ENCODE measurements at places on chromosomes 1 and 21.

- no peak for DNase-seq
These were observed 58.2 kb downstream of the NFASC start for GRCh38 chr1:204928671-204929486.

DNA sequence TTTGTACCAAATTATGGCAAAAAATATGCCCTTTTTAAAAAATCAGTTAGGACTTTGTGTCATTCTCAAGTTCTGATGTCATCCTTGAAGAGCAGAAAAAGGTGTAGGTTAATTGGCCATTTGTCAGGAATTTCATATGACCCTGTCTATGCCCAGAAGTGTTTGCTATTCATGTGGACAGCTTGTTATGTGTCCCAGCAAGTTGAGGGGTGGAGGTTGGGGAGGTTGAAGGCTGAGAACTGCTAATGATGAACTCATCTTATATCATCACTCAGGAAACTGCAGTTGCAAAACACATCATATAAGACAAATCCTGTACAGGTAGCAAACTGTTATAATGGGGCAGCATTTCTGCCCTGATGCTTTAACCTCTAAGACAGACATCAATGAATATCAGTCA is 106.5 kb downstream of the PHTF1 start:
- no peak for DNase-seq

DNA sequence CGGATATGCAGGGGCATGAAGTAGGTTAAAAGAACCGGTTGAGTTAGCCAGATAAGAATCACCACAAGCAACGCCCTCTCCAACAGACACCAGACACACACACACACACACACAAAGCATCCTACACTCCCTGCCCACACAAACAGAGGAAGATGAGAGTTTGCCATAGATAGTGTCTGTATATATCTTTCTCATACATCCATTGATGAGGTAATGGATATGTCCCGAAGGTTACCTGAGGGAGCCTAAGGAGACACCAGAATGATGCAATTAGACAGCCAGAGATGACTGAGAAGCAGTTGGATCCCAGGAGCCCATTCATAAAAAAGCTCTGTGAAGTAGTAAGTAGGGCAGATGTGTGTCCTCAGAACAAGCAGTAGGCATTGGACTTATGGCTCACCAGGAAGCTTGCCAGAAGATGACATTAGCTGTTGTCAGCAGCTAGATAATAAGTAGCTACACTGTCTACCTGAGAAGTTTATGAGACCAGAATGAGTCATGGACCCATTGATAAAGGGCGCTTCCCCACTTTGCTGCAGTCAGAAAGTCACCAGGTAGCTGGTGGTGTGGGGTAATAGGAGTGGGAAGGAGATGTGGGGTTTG is 247.0 kb downstream of the KCNT2 start:
- no peak for DNase-seq

GRCh38 chr1:9149151-9149550 is 20.2 kb upstream of the GPR157 start:
- DNase-seq: no peak

DNA sequence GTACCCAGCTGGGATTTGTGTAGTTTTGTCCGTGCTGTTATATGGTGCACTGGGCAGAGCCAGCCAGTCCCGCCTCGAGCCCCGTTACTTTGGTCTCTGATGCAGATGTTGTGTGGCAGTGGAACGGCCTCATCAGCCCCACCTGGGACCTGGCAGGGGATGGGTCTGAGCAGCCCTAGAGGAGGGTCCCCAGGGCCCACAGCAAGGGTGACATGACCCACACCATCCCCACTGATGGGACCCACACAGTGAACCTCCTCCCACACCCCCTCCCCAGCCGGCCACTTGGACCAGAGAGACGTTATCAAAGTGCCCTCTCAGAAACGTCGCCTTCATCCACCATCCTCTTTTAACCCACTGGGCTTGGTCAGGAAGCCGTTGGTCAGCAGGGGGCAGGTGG is 42.0 kb upstream of the PCBP3 start:
- DNase-seq: no peak

- no peak for DNase-seq
These were observed 72.2 kb downstream of the PHTF1 start for GRCh38 chr1:113686891-113687618.

DNA sequence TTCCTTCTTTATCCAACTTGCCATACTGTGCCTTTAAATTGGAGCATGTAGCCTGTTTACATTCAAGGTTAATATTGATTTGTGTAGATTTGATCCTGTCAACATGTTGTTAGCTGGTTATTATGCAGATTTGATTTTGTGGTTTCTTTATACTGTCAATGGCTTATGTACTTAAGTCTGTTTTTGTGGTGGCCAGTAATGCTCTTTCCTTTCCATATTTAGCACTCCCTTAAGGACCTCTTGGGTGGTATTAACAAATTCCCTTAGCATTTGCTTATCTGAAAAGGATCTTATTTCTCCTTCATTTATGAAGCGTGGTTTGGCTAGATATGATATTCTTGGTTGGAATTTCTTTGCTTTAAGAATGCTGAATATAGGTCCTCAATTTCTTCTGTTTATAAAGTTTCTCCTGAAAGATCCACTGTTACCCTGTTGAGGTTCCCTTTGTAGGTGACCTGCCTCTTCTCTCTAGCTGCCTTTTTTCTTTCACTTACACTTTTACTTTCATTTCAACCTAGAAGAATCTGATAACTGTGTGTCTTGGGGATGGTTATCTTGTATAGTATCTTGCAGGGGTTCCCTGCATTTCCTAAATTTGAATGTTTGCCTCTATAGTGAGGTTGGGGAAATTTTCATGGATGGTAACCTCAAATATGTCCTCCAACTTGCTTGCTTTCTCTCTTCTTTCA is 86.9 kb upstream of the NEGR1 start:
- DNase-seq: no peak

DNA sequence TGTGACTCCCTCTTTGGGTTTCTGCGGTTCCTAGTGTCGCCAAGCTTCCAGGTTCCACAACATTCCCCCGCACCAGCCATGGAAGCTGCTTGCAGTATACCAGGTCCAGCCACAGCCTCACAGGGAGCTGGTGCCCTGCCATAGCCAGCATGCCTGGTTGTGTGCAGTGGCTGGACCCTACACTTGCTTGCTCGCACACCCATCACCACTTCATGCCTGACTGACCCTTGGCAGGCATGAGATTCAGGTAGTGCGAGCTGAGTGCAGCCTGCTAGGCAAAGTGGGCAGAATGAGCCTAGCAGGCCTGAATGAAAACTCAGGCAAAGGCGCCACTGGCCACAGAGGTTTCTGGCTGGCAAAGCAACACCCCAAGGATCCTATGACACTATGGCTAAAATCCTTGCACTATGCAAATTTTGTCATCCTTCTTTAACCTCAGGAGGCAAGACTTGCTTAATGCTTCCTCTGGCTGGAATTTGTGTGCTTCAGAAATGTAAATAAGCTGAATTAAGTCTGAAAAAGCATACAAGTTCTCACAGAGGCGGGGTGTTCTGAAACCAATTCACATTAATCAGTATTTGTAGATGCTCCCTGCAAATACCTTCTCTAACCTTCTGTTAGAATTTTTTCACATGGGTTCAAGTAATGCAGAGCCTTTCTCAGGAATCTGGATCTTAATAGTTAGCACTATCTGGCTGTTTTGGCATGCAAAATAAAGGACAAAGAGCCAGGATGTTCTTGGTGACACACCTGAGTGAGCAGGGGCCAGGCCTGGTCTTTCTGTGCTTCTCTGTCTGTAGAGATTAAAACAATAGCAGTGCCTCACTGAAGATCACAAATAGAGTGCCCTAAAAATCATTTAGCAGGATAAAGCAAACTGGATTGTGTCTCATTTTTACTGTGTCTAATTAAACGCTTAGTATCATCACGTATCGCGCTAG is 256.9 kb downstream of the GPATCH2 start:
- DNase-seq: no peak

GRCh38 chr1:6511056-6511455 is 19.6 kb upstream of the PLEKHG5 start:
- no peak for DNase-seq

GRCh38 chr21:44958471-44959191 is 18.8 kb downstream of the SLX9 start:
- DNase-seq: peak; percentile 83

DNA sequence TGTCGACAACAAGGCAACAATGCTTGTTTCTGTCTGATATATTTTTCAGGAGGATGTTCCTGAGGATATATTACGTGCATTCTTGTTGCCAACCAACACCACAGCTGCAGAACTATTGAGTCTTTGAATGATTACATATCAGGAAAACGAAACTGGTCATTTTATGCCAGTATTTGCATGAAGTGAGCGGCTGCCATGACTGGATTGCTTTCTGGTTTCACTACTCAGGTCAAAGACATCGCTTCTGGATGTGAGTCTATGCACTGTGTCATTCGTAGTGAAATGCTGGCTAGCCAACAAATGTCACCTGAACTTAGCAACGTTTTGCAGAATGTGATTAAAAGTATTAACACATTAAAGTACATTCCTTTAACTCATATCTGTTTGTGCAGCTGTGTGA is 35.8 kb upstream of the OLFM3 start:
- no peak for DNase-seq

GRCh38 chr1:171984850-171985485 is 143.7 kb downstream of the DNM3 start:
- DNase-seq: no peak

GRCh38 chr1:11473491-11474034 is 5.4 kb upstream of the DISP3 start:
- no peak for DNase-seq

- DNase-seq: no peak
These were observed 2.8 kb upstream of the IGSF8 start for GRCh38 chr1:160101037-160101716.

DNA sequence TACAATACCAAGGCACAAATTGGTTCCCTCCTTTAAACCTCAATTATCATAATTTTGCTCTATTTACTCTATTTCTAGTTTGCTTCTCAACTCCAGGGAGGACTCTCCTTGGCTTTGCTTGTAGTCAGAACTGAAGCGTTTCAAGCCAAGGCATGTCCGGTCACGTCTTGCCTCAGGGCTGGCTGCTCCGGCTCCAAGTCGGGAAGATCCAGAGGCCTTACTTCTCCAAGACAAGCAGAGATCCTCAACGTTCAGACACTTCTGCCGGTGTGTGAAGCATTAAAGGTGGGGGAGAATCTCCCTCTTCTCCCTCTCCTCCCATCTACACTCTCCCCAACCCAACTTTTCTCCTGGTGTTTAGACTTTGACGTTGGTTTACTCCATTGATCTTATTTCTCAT is 7.2 kb upstream of the HHAT start:
- DNase-seq: no peak

DNA sequence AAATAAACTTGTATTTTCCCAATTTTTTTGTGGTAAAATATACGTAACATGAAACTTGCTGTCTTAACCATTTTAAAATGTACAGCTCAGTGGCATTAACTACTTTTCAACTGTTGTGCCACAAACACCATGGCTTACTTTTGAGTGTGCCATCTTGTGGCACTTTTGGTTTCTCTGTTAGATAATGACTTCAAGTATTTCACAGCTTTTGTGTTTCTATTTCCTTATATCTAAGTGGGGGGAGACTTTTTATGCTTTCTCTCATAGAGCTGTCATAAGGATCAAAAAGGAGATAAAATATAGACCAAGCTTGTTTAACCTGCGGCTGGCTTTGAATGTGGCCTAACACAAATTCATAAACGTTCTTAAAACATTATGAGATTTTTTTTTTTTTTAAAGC is 44.3 kb downstream of the CDC14A start:
- DNase-seq: no peak

DNA sequence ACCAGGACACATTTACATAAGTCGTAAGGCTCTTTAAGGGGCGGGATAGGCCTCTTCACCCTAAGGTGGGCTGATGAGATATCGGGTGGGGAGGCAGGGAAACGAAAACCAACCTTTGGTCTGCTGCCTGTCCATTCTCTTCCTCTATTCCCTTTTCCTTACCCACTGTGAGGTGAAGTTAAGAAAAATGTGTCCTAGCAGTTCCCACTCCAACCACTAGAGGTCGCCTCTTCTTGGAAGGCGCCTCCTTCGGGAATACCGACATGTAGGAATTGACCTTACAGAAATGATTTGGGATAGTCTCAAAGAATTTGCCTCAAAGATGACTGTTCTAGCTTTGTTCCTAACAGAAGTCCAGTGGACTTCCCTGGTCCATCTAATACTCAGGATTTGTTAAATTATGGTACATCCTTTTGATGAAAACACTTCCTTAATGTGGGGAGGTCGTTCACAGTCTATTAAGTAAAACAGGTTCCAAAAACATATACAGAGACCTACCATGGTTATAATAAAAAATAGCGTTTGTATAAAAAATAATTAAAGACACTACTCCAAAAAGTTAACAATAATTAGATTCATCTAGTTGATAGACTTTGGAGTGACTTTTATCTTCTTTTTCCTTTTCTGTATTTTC is 14.1 kb downstream of the AZIN2 start:
- no peak for DNase-seq

- DNase-seq: no peak
These were observed 33.8 kb upstream of the FGGY start for GRCh38 chr1:59263111-59263510.

DNA sequence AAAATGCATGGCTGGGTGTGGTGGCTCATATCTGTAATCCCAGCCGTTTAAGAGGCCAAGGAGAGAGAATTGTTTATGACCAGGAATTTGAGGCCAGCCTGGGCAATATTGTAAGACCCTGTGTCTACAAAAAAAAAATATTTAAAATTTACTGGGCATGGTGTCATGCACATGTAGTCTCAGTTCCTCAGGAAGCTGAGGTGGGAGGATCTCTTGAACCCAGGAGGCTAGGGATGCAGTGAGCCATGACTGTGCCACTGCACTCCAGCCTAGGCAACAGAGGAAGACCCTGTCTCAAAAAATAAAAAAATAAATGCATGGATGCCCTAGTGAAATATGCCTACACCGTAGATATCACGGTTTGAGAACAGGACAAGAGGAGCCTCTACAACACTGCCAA is 1331.2 kb upstream of the B3GALT2 start:
- no peak for DNase-seq

GRCh38 chr1:27864264-27864895 is 8.0 kb upstream of the THEMIS2 start:
- DNase-seq: no peak

DNA sequence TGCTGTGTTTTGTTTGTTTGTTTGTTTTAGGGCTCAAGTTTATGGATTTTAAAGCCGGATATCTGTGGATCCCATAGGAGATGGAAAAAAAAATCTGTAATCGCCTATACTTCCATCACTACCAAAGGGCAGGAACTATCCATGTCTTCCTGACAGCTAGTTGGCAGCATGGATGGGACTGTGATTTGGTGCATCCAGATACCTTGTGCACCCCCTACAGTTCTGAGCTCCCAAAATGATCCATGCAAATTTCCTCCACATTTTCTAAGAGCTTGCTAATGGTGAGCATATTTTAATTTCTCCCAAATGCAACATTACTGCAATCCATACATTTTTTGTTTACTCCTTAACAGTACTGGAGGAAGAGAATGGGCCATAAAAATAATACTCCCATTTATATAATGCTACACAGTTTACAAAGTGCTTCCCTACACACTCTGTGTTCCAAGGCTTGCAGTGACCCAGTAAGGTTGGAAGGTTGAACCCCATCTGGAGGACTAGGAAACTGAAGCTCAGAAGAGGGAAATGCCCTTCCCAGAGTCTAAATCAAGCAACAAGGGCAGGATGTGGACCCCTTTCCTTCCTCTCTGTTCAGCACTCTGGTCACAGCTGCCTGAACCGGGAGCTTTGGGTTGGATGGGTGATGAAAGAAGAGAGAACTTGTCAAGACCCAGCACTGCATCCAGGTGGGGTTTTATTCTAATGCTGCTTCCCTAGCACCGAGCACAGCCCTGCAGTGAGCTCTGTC is 48.0 kb downstream of the CAPN8 start:
- DNase-seq: no peak

GRCh38 chr1:221098471-221099405 is 219.5 kb downstream of the HLX start:
- no peak for DNase-seq

- DNase-seq: no peak
These were observed 11.0 kb downstream of the BRINP2 start for GRCh38 chr1:177181631-177182291.
